ENCODE measurements at places on chromosomes 6 and 20.

DNA sequence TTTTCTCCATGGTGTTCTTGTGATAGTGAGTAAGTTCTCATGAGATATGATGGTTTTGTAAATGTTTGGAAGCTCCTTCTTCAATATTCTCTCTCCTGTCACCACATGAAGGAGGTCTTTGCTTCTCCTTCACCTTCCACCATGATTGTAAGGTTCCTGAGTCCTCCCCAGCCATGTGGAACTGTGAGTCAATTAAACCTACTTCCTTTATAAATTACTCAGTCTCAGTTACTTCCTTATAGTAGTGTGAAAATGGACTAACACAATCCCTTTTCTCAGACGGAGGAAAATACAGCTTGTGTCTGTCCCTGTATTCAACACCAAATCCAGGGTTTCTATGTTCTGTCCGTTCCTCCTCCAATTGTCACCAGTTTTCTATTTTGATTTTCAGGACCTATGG, 181.0 kb downstream of the ALDH8A1 start:
- no peaks in the 10 kb centered on the region for H3K36me3 ChIP-seq
- DNase-seq, result no peak
- no peak overlapping the region for H3K27ac ChIP-seq
- no peaks in the 10 kb centered on the region for H3K4me1 ChIP-seq
- H3K4me3 ChIP-seq, result no peak overlapping the region
- peaks cover 3% of the 10 kb centered on the region for H3K27me3 ChIP-seq

DNA sequence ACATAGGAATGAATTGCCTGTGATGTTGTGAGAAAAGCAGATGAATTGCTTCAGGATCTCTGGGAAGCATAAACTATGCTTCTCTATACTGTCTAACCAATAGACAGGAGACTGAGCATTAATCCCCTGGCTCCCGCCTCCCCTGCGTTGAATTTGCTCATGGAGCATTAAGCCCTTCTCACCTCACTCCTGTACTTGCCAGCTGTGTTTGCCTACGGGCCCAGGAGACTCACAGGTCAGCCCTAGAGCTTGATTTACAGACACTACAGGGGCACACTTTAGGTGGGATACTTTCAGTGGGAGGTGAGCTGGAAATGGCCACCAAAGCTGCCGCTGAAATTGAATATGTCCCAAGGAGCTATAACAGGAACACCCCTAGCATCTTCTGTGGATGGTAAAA, 418.7 kb downstream of the CBLN4 start:
- H3K36me3 ChIP-seq, result no peaks in the 10 kb centered on the region
- no peak overlapping the region for H3K27ac ChIP-seq
- H3K4me3 ChIP-seq, result no peak overlapping the region
- DNase-seq, result no peak
- H3K27me3 ChIP-seq, result no peaks in the 10 kb centered on the region

- H3K36me3 ChIP-seq, result no peaks in the 10 kb centered on the region
These were observed 58.5 kb downstream of the SRC start for GRCh38 chr20:37404461-37404890.

DNA sequence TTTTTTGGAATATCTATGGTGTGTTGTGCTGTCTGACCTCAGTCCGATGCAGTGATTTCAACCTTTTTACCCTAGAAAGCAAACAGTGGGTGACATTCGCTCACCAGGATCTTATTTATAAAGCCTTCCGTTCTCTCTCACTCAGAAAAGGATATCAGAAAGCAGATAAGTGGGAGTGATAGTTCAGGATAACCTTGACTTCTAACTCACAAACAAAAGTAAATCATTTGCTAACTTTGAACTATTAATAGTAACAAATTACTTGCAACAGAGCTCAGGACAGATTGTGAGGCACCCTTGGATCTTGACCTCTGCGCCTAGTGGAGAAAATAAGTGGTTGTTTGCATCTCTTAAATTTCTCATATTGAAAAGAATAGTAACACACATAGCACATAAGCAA, 637.1 kb upstream of the CITED2 start:
- no peak for DNase-seq
- H3K4me3 ChIP-seq, result no peak overlapping the region
- H3K36me3 ChIP-seq, result no peaks in the 10 kb centered on the region
- no peaks in the 10 kb centered on the region for H3K4me1 ChIP-seq
- no peaks in the 10 kb centered on the region for H3K27me3 ChIP-seq
- H3K27ac ChIP-seq, result no peak overlapping the region

GRCh38 chr6:169263836-169264608, 10.4 kb upstream of the THBS2 start:
- peaks cover 6% of the 10 kb centered on the region for H3K4me1 ChIP-seq
- no peak overlapping the region for H3K27ac ChIP-seq
- H3K27me3 ChIP-seq, result no peaks in the 10 kb centered on the region
- no peak overlapping the region for H3K4me3 ChIP-seq
- H3K36me3 ChIP-seq, result no peaks in the 10 kb centered on the region
- peak; percentile 56 for DNase-seq

- H3K4me3 ChIP-seq, result no peak overlapping the region
- H3K4me1 ChIP-seq, result no peaks in the 10 kb centered on the region
- no peaks in the 10 kb centered on the region for H3K36me3 ChIP-seq
- peaks cover 4% of the 10 kb centered on the region for H3K27me3 ChIP-seq
- no peak overlapping the region for H3K27ac ChIP-seq
These were observed 116.1 kb downstream of the PRND start for GRCh38 chr20:4837760-4838159.

GRCh38 chr6:114404339-114404955, 61.6 kb upstream of the HS3ST5 start:
- no peaks in the 10 kb centered on the region for H3K27me3 ChIP-seq
- DNase-seq, result no peak
- H3K4me1 ChIP-seq, result no peaks in the 10 kb centered on the region
- H3K27ac ChIP-seq, result no peak overlapping the region

DNA sequence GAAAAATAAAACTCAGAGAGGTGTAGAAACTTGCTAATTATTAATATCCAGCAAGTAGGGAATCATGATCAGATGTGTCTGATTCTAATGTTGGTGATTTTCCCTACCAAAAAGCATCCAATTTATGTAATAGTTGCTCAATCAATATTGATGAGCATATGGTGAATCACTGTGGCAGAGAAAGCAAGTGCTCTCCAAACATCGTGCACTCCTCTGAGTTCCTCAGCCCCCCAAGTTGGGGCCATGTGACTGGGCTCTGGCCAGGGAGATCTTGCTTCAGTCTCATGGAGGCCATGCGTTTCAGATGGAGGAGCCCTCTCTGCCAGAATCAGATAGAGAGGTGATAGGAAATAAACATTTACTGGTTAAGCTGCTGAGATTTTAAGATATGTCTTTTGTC, 133.2 kb upstream of the LY86 start:
- H3K27me3 ChIP-seq, result no peaks in the 10 kb centered on the region
- no peak overlapping the region for H3K27ac ChIP-seq
- DNase-seq, result no peak
- H3K36me3 ChIP-seq, result no peaks in the 10 kb centered on the region
- no peaks in the 10 kb centered on the region for H3K4me1 ChIP-seq

DNA sequence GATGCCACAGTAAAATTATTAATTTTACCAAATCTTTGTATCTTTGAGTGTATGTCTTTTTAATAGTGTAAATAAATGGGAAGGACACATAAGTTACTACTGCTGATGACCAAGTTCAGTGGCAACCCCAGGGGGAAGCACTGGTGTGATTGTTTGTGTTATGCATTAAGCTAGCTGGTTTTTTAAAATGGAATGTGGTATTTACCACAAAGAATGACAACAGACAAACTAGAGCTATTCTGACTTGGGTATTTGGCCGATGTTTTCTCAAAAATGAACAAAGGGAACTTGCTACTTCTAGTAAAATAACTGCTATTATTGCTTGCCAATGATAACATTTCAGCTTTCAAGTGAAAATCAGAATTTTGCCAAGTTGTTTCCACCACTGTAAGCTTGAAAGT, 2.9 kb downstream of the FNDC1 start:
- DNase-seq, result peak; percentile 77
- no peak overlapping the region for H3K4me3 ChIP-seq
- H3K27me3 ChIP-seq, result peaks cover 19% of the 10 kb centered on the region
- H3K27ac ChIP-seq, result no peak overlapping the region
- H3K36me3 ChIP-seq, result no peaks in the 10 kb centered on the region
- H3K4me1 ChIP-seq, result peaks cover 21% of the 10 kb centered on the region

DNA sequence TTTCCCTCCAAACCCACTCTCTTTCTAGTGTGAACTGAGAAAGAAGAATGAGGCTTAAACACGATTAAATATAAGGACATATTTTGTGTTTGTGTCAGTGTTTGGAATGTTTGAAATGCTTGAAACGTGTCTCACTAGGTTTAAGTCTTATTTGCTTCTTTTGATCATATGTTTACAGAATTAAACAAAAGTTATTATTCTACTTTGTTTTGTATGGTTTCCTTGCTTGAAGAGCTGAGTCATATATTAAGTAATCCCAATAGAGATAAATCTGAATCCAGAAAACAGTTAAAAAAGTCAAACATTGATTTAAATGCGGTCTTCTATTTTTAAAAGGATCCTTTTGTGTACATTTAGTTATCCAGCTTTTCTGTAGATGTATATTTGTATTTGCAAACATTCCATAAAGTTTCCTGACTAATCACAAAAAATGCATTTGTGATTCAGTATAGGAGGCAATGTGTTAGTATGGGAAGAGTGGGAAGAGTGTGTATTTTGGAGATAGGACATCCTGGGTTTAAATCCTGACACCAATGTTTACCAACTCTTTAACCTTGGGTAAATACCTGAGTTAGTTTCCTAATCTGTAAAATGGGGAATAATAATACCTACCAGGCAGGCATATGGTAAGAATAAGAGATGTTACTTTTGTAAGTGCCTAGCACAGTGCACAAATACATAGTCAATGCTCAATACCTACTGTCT, 72.9 kb downstream of the TSBP1 start:
- H3K27ac ChIP-seq, result no peak overlapping the region
- no peak overlapping the region for H3K4me3 ChIP-seq
- H3K4me1 ChIP-seq, result no peaks in the 10 kb centered on the region
- no peaks in the 10 kb centered on the region for H3K36me3 ChIP-seq
